ENCODE measurements at places on chromosomes 4 and X.
A peak's percentile ranks its signal among the peaks of the same experiment; 100 is the strongest.

DNA sequence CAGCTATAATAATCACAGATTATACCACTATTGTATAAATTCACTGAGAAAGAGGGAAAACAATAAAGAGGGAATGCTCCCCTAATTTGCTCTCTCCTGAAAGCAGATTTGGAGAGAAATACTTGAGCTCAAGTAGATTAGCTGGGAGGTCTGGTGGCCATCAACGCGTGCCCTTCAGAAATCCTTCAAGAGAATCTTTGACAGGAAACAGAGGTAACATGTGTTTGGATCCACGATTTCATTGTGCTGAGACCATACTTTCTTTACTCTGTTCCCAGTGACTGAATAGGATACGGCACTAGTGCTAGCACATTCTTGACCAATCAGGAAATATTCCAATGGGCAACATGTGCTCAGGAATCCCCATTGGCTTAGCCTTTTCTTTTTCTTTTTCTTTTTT, 1395.3 kb downstream of the RAPGEF2 start:
- DNase-seq: no peak

DNA sequence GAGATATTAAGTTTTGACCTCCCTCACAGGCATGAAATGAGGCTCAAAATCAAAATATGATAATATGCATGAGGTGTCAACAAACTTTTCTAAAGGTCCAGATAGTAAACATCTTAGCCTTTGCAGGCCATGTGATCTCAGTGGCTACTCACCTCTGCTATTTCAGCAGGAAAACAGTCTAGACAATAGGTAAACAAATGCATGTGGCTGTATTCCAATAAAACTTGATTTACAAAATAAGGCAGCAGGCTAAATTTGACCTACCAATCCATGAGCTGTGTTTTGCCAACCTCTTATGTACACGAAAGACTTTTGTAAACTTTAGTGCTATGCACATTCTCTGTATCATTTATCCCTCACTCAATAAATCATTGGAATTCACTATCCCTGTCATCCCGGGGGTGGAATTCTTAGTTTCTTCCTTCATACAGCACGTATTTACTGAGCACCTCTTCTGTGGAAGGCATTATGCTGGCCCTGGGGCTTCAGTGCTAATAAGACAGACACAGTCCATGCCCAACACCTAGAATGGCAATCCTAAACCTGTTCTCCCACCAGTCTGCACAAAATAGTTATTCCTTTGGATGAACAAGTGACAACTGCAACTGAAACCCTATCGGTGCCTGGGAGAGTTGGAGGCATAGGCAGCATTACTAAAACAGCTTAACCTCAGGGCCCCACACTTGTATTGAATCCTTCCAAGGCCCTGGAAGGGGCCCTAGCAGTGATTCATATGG, 19.9 kb downstream of the MAGEB17 start:
- DNase-seq: no peak

DNA sequence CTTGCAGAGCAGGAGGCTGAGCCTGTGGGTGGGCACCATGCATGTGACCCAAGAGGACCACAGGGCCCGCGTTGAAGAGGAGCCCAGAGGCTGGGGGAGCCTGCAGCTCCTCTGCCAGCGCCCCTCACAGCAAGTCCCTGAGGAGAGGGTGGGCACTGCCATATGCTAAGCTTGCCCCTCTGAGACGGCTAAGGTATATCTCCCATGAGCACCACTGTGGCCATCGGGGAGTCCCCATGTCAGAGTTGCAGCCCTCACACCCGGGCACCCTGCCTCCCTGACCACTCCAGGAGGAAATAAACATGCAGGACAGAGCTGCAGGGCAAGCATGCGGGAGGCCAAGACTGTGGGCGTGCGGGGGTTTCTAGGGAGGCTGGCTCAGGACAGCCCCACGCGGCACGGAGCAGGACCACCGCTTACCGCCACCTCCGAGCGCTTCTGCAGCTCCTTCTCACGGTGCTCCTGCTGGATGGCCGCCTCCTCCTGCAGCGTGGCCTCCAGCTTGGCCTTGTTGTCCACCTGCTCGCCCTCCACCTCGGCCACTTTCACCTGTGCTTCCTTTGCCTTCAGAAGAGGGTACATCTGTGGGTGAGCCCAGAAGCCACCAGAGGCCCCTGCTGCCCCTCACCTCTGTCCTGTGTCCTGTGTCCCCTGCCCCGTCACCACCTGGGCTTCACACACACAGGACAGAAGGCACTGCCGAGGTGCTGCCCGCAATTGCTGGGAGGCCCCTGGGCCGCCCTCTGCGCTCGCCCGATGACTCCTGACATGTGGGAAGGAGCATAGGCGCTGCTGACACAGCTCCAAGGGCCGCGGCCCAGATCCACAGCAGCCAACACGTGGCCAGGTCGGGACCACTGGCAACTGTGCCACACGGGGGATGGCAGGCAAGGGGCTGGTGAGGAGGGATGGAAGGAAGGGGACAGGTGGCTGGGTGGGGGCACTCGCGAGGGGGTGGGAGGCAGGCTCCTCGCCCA, 29.8 kb downstream of the FGFR3 start:
- DNase-seq: no peak

GRCh38 chr4:22634541-22635181, 58.1 kb upstream of the GBA3 start:
- DNase-seq: no peak

DNA sequence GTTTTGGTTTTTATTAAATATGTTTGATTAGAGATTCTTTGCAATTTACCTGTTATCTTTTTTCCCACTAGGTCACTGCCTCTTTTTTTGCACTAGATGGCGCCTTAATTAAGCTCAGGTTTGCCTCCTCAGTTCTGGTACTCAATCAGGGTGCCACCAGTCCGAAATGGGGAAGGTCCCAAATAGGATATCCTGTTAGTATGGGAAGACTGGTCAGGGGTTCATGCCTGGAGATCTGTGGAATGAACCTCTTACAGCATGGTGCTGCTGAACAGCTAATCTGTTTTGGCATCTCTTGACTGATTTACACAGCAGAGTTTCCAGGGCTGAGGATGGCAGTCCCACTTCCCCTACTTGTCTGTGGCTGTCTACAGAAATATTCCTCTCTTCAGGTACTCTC, 24.2 kb upstream of the VSIG1 start:
- DNase-seq: peak; percentile 41

DNA sequence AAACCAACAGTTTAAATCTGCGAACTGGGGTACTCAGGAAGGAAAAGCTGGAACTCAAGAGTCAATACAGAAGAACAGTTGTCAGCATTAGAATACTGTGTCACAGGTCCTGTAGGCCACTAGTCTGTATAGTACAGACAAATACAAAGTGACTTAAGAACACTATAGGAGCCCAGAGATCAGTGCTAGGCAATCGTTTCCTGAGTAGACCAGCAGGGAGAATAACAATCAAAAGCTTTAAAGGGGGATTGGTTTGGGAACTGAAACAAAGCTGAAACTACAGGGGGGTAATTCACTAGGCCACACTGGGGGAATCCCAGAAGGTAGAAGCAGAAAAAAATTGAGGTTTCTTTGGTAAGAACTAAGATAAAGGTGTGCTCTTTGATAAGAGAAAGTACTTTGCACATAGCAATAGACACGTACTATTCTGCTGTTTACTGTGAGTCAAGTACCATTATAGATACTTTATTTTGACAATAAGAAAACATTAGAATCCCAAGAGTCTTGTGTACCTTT, 339.7 kb downstream of the PCDH19 start:
- no peak for DNase-seq

DNA sequence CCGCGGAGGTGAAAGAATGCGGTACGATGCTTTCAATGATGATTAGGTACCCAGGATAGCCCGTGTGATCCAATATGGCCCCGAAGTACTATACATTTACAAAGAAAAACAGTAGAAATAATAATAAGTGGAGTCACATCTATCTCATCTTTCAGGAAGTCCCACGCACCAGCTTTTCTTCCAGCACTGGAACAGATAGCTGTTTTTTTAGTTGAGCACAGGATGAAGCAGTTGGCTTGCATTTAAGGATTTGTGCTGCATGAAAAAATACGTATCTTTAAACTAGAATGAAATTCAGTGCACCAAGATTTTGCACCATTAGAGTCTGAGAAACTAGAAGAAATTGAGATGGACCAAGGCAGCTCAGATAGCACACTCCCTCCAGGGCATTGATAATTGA, 44.1 kb downstream of the SMIM20 start:
- no peak for DNase-seq

DNA sequence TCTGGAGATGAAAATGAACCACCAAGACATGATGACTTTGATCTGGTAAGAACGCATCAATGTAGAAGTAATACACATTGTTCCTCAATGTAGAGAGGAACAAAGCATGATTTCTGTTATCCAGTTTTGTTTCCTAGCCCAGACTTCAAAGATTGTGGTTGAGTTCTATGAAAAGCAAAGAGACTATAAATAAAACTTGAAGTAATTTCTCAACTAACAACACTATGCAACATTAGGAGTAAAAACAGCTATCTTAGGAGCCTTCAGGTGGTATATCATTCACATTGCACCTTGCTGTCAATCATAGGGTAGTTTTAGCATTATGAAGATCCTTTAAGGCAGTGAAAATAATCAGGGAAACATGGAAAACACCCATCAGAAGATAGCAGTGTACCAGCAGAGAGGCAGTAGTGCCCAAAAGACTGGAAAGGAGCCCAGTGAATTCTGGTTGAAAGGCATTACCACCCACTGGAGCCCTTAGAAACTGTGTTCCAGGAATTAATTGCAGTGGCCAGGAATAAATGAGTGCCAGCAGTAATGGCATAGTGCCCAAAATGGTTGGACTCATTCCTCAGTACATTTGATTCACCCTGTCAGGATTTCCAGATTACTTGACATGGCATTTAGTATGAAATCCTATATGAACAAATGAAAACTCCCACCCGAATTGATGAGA, 300.7 kb upstream of the CXXC4 start:
- no peak for DNase-seq

DNA sequence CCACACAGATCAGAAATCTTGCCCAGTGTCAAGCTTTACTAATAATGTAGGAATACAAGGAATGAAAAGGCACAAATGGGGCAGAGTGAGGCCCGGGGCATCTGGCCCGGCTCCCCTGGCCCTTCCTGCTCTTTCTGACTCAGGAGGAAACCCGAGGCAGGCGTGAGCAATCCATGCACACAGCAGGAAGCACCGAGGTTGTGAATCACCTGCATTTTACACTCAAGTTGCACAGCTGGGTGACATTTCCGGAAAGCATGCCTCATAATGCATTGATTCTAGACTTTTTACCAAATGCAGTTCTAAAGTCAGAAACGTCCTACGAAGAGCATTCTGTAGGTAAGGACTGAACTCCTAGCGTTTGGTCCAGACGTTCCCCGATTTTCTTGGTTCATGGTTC, 38.9 kb downstream of the PRIMPOL start:
- peak; percentile 71 for DNase-seq

- no peak for DNase-seq
These were observed 614.4 kb upstream of the NR3C2 start for GRCh38 chr4:149056615-149057014.

All from lung microvascular endothelial cell (primary cell).